WERI-Rb-1 (cell line): ENCODE measurements at places on chromosomes 6 and 20.
A peak's percentile ranks its signal among the peaks of the same experiment; 100 is the strongest.

- no peak for DNase-seq
Observed at GRCh38 chr6:41098366-41098765, 25.6 kb downstream of the NFYA start.

GRCh38 chr6:11702500-11703130 is 76.0 kb downstream of the ADTRP start:
- no peak for DNase-seq

- DNase-seq: peak; percentile 29
Observed at GRCh38 chr6:116969211-116969863, 92.3 kb downstream of the RFX6 start.

DNA sequence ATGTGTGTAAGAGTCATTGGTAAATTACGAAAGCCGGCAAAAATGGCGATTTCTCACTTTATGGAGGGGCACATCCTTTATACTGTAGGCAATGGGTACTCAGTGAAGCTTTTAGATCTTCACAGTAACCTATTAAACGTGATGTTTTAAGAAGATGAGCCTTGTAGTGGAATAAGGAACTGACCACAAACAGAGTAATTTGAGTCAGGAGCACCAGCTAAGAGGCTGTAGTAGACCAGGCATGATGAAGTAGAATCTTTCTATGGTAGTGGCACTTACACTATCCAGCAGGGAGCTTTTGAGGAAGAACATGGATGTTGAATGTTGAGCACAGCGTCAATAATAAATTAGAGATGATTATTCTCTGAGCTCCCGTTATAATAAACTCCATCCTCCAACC is 65.9 kb downstream of the HIVEP2 start:
- no peak for DNase-seq

DNA sequence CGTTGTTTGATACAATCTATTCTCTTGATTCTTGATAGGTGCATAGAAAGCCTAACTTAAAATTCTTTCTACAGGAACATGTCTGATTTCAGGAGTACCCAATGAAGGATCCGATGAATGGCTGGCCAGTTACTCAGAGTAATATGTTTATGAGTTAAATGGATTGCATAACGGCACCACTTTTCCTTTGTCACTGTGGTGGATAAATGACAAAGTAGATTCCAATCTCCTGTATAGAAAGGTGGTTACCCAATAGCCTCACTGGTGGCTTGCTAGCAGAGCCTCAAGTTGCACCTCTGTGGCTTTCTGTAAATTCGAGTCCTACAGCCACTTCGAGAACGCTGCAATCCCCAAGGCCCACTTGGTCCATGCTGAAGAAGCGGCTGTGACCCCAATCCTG is 28.4 kb downstream of the LHFPL5 start:
- DNase-seq: no peak

- DNase-seq: no peak
Observed at GRCh38 chr20:2131366-2131765, 29.7 kb downstream of the STK35 start.

GRCh38 chr6:31579546-31580437 is 2.4 kb downstream of the LTB start:
- no peak for DNase-seq

DNA sequence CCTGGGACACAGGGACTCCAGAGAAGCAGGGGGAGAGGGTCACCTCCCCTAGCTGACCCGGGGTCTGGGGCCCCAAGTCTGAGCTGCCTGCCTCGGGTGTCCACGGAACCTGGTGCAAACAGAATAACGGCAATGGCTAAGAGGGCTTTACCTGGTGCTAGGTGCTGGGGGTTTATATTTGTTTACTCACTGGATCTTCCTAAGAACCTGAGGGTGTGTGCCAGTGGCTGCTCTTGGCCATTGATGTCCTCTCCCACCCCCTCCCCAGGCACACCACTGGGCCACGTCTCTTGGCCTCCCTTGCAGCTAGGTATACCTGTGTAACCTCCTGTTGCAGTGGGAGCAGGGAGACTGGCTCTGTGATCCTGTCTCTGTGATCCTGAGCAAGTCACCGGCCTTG is 157.9 kb upstream of the MLN start:
- peak; percentile 6 for DNase-seq

DNA sequence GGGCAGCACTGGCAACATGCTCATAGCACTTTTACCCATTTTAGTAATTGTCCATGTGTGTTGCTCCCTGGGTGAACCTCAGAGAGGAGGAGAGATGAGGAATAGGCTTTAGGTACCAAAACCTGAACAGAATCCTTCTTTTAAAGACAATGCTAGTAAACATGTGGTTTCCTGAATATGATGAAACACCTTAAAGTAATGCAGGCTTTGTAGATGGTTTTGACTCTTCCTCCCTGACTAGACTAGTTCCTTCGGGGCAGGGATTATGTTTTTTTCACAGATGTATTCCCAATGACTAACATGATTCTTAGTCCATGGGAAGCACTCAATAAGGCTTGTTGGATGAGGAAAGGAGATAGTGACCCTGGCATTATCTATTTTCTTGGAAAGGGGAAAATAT is 367.6 kb upstream of the JAG1 start:
- no peak for DNase-seq

DNA sequence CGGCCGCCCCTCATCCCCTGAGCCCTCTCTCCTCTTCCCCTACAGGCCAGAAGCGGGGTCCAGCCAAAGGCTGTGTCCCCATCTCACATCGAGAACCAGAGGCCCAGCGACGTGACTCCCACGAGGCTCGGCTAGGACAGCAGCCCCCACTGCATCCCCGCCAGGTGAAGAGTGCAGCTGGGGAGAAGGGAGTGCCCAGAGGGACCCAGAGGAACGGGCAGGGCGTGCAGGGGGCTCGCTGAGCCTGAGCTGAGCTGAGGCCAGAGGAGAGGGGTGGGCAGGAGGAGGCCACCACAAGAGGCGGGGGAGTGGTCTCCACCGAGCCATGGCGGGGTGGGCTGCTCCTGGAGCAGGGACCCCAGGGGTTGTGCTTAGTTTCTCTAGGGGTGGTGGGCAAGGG is 32.6 kb downstream of the KCNQ2 start:
- no peak for DNase-seq

DNA sequence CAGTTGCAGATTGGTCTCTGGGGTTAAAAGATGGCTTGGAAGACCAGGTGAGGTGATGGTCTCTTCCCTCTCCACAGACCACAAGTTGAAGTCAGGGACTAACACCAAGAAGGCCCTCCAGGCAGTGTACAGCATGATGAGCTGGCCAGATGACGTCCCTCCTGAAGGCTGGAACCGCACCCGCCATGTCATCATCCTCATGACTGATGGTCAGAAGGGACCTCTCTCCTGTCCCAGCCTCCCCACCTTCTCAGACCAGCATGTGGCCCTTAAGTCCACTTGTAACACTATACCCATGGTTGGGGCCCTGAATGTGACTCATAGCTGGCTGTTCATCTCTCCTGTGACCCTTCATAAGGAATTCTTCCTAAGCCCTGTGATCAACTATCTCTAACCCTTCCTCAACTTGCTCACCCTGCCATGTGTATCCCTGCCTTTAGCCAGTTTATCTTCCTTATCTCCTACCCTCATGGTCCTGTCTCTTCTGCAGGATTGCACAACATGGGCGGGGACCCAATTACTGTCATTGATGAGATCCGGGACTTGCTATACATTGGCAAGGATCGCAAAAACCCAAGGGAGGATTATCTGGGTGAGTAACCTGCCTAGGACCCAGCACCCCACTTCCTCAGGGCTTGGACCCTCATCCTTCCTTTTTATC is 3.0 kb downstream of the CFB start:
- DNase-seq: no peak

DNA sequence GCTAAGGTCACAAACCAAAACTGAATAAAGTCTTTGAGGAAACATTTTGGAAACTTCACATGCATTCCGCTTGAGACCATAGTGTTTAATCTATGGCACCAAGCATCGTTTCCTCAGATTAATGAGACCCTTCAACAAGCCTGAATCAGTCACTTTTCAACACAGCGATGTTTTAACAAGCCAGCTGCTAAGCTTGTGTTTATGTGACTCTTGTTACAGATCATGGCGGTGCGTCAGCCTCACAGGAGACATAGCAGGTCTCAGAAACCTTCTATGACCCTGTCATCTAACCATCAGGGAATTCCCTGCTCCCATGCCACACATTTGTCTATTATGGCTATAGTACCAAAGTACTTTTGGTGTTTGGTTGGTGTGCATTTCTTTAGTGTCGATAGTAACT is 57.2 kb downstream of the MTFR2 start:
- DNase-seq: no peak

GRCh38 chr6:31180500-31180899 is 10.0 kb upstream of the POU5F1 start:
- no peak for DNase-seq

- no peak for DNase-seq
Observed at GRCh38 chr20:49889935-49890333, 25.4 kb downstream of the SPATA2 start.

DNA sequence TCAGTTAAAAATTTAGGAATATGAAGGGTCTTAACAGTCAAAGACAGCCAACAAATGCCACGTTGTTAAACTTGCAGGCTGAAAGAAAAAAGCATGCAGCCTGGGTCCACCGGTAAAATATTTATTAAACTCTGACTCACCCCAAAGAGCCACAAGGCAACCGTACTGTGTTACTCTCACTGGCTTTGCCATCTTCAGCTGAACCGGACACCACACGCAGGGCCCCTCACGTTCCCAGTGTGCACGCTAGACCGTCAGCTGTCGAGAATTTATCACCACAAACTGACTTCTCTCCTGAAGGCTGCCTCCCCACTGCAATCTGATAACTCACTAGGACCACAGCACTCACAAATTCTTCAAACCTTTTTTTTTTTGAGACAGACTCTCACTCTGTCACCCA is 30.7 kb downstream of the HUS1B start:
- no peak for DNase-seq

- no peak for DNase-seq
Observed at GRCh38 chr20:61736001-61736635, 329.6 kb downstream of the TAF4 start.

GRCh38 chr6:131136021-131136786 is 937 bp downstream of the AKAP7 start:
- DNase-seq: no peak

GRCh38 chr20:54345821-54346220 is 129.6 kb upstream of the DOK5 start:
- no peak for DNase-seq

GRCh38 chr6:68675548-68675947 is 40.5 kb downstream of the ADGRB3 start:
- DNase-seq: no peak

- DNase-seq: no peak
Observed at GRCh38 chr6:145903356-145904102, 60.6 kb downstream of the SHPRH start.

DNA sequence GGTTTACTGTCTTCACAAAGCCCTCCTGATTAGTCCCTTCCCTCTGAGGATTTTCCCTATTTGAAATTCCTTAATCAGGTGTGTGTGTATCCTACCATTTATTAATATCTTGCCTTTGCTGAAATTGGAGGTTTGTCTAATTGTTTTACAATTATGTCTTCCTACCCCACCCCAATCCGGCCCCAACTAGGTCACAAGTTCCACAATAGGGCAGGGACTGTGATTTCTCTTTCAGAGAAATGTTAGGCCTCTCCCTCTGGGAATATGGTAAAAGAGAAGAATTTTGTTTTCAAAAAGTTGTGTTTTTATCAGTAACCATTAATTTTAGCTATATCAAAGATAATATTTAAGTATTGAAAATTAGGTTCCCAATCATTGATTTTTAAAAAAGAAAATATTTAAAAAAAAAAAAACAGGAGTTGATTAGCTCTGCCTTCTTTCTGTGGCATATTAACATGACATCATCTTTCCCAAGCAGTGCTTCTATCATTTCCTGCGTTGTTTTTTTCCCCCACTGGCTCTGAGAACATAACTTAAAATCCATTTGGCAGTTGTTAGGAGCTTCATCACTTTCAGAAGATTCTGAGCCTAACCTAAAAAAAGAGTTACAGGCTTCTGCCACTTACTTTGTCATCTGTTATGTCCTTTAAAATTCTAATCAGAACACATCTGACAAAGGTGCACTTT is 36.1 kb downstream of the BLOC1S5 start:
- no peak for DNase-seq

- DNase-seq: no peak
Observed at GRCh38 chr20:61912665-61913422, 152.8 kb downstream of the TAF4 start.

DNA sequence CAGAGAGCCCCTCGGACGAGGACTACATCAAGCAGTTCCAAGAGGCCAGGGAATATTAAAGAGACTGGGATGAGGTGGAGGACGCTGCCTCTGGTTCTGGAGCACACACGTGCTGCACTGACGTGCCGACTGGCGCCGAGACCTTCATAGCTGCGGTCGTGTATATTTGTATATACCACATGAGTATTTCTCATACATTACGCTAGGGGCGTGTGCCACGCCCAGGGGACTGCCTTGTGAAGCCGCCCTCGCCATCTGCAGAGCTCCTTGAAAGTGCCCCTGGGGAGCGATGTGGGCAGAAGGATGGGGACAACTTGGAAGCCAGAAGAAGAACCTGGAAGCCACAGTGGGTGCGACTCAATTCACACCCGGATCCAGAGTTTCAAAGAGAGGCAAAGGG is 78.3 kb downstream of the ISM1 start:
- no peak for DNase-seq

GRCh38 chr6:63963769-63964315 is 328.2 kb downstream of the PHF3 start:
- DNase-seq: no peak

DNA sequence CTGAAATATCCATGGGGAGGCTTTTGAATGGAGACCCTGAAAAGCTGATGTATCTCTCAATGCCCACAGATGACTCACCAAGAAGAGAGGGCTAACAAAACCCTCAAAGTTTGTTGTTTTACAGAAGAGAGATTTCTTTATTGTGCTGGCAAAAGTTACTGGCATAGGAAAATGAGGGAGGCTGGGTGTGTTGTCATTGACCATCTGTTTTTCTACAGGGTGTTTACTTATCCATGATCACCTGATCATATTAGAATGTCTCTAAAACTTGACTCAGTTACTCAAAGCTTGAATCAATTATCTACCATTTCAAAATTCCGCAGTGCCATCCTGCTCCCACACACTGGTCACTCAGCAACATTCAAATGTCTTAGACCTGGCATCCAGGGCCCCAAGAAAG is 9.8 kb downstream of the NCOA6 start:
- no peak for DNase-seq

DNA sequence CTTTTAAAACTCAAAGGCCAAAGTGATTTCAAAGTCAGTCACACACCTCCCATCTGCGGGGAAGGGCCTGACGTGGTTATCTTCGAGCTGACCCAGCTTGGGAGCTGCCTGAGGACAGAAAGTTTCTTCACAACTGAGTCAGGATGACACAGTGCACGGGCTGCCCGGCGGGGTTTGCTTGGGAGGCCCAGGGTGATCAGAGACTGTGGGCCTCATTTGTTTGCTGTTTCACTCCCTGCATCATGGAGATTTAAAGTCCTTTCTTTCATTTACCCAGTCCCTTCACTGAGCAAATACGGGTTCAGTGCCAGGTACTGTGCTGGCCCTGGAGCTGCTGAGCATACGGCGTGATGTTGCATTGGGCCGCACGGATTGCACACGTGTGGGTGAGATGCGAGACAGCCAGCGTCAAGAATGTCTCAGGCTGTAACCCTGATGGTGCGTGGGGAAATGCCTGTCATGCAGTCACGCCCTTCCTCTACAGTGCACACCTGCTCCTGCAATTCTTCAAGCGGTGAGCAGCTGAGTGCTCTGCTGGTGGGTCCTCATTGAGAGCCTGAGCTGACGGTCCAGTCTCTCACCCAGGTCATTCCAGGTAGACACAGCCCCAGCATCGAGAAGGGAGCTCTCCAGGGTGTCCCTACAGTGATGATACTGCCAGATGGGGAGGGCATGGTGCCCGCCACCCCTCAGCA is 82.7 kb upstream of the PMEPA1 start:
- no peak for DNase-seq

GRCh38 chr20:57215426-57215825 is 51.0 kb downstream of the BMP7 start:
- DNase-seq: no peak
